ENCODE measurements at places on chromosomes 2 and 18. TPM values are rescaled to one million over a fixed set of nuclear protein-coding genes. Genes with fewer than 3 reads are reported as not detected.

DNA sequence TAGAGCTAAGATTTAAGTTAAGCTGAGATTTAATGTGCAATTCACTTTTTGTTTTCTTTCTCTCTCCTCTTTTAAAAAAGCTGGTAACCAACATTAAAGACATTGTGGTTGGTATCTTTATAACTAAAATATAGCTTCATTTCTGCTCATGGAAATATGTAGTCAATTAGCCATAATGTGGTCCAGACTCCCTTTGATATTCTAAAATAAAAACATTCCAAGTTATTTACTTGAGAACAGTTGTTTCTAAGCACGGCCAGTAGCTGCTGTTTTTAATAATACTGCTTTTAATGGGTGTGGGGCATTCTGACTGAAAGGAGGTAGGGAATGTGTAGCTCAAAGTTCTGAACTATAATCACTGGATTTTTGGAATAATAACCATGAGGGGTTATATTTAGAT lies 183.3 kb upstream of the FBXO11 start:
- no peak overlapping the region for H3K4me3 ChIP-seq
- H3K36me3 ChIP-seq = no peaks in the 10 kb centered on the region
- H3K27ac ChIP-seq = no peak overlapping the region
- peaks cover 14% of the 10 kb centered on the region for H3K4me1 ChIP-seq

The TDRD15 gene
- polyA plus RNA-seq = not detected

The CAVIN2 gene
- polyA plus RNA-seq = 210 TPM

The RAPH1 gene
- 5.1 TPM for polyA plus RNA-seq

The CPSF3 gene
- polyA plus RNA-seq = 13.7 TPM

GRCh38 chr18:74567822-74568221 lies 29.8 kb upstream of the ZNF407 start:
- H3K27ac ChIP-seq = no peak overlapping the region
- H3K4me1 ChIP-seq = no peaks in the 10 kb centered on the region
- no peak for DNase-seq
- no peak overlapping the region for H3K4me3 ChIP-seq
- H3K36me3 ChIP-seq = no peaks in the 10 kb centered on the region

DNA sequence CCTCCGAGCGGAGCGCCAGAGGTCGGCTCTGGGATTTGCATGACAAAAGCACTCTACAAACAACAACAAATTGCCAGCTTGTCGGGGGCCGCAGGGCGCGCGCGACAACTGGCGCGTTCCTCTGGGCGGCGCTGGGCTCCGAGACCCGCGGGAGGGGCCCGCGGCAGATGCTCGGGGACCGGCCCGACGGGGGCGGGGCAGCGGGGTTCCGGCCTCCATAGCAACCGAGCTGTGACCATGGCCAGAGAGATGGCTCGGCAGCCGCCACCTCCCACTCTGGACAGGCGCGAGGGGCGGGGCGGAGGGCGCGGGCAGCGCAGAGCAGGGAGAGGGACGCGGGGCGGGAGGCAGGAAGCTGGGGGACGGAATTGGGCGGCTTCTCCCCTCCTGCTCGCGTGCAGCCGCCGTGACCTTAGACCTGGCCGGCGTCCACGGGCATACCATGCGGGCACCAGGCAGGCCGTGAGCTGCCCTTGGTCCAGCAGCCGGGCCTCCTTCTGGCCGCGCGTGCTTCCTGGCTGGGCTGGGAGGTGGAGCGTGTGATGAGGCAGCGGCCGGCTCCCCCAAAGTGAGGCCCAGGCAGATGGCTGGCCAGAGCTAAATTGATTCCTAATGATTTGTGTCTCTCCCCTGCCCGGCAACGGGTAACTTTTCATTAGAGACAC lies 171.5 kb downstream of the CELF4 start:
- H3K4me1 ChIP-seq = peaks cover 3% of the 10 kb centered on the region
- peak; percentile 49 for DNase-seq
- peak overlapping the region; percentile 8 for H3K4me3 ChIP-seq
- H3K27ac ChIP-seq = no peak overlapping the region
- no peaks in the 10 kb centered on the region for H3K27me3 ChIP-seq

The GRHL1 gene
- 0.70 TPM for polyA plus RNA-seq

GRCh38 chr2:177161741-177162460 lies 50.7 kb upstream of the HNRNPA3 start:
- peak; percentile 51 for DNase-seq
- H3K27ac ChIP-seq = no peak overlapping the region
- no peak overlapping the region for H3K4me3 ChIP-seq
- no peaks in the 10 kb centered on the region for H3K36me3 ChIP-seq
- H3K27me3 ChIP-seq = no peaks in the 10 kb centered on the region

The COMMD1 gene
- polyA plus RNA-seq = 54.3 TPM

The CASP10 gene
- 15.7 TPM for polyA plus RNA-seq

DNA sequence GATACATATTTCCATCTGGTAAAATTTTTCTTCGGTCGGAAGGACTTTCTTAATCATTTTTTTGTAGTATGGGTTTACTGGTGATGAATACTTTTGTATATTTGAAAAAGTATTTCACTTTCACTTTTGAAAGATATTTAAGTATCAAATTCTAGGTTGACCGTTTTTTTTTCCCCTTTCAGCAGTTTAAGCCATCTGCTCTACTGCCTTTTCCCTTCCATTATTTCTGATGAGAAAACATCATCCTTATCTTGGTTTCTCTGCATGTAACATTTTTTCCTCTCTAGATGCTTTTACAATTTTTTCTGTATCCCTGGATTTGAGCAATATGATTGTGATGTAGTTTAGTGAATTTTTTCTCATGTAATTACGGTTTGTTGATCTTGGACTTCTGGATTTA lies 87.0 kb downstream of the MTX2 start:
- H3K36me3 ChIP-seq = no peaks in the 10 kb centered on the region
- H3K4me1 ChIP-seq = no peaks in the 10 kb centered on the region
- H3K4me3 ChIP-seq = no peak overlapping the region
- DNase-seq = peak; percentile 2

DNA sequence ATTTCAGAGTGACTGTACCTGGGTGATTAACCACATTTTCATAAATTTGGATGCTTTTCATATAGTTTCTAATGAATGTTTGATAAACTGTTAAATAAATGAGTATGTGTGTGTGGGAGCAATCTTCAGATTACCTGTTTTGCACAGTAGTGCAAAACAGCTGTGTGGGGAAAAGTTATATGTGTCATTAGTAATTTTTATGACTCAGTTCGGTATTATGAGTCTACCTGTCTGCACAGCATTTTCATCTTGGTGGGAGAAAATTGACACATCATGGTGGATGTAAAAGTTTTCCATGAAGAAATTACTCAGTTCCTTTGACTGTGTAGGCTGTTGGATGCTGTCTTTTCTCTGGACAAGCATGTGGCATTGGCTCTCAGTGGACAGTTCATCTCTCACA lies 43.8 kb downstream of the LTBP1 start:
- no peak for DNase-seq
- no peaks in the 10 kb centered on the region for H3K36me3 ChIP-seq
- no peaks in the 10 kb centered on the region for H3K27me3 ChIP-seq
- no peak overlapping the region for H3K27ac ChIP-seq
- H3K4me1 ChIP-seq = no peaks in the 10 kb centered on the region

GRCh38 chr2:172230332-172230888 lies 127.7 kb upstream of the DLX2 start:
- H3K4me3 ChIP-seq = no peak overlapping the region
- peaks cover 26% of the 10 kb centered on the region for H3K4me1 ChIP-seq
- no peak for DNase-seq
- no peak overlapping the region for H3K27ac ChIP-seq
- no peaks in the 10 kb centered on the region for H3K27me3 ChIP-seq
- no peaks in the 10 kb centered on the region for H3K36me3 ChIP-seq

The SLC11A1 gene
- polyA plus RNA-seq = 0.03 TPM

The SMAD2 gene
- 33.0 TPM for polyA plus RNA-seq

The ZNF396 gene
- 0.28 TPM for polyA plus RNA-seq

Data from endothelial cell of umbilical vein (primary cell).